ENCODE measurements at places on chromosomes 1 and 21.

- DNase-seq: no peak
These were observed 246.1 kb downstream of the FMN2 start for GRCh38 chr1:240337781-240338180.

DNA sequence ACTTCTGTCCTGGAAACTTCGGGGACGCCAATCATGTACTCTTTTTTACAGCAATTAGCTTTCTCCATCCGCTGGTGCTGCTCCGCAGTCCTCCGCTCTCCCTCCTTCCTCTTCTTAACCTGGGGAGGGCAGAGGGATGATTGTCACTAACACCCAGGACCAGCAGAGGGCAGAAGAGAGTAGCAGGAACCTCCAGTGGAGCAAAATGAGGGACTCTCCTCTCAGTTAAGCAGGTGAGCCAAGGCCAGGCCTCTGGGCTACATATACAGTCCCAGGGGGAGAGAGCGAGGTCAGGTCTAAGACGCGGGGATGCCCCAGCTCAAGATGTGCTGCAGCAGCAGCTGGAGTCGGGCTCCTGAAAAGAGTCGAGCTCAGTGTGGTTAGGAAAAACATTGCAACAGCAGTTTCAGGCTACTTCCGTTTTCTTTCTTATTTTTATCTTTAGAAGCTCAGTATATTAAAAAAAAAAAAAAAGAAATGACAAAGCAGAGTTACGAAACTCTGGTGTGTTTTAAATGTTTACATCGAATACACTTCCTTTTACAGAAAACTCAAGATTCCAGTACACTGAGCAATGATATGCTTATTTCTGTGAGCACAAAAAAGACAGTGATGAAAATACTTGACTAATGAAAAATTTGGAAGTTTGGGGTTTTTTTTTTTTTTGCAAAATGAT, 25.7 kb upstream of the NLRP3 start:
- DNase-seq: peak; percentile 88

- DNase-seq: no peak
These were observed 19.8 kb upstream of the ABCD3 start for GRCh38 chr1:94398356-94398755.

DNA sequence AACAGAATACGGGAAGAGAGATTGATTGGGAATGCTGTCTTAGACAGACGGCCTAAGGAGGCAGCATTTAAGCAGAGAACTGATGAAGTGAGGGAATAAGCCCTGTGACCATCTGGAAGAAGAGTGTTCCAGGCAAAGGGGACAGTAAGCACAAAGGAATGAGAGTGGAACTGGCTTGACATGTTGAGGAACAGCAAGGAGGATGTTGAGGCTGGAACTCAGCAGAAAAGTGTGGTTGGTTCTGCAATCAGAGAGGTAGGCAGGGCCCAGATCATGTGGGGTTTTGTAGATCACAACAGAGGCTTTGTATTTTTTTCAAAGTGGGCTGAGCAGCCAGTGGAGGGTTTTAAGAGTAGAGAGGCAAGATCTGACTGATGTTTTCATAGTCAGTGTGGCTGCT, 157.4 kb downstream of the DNM3 start:
- DNase-seq: no peak

DNA sequence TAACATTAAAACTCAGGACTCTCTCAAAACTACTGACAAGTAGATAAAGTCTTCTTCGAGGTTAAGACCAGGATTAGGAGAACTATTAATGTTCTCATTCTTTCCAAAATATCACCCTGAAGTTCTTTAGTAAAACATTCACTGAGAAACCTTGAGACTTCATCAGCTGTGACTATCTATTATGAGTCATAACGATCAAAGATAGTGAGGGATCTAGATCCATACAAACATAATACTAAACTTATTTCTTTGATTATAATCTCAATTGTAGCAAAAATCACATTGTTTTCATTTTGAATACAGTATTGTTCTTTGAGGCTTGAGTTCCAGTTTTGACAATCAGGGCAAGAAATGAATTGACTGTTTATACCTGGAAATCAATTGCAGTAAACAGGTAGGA, 11.1 kb downstream of the PYHIN1 start:
- DNase-seq: no peak

- DNase-seq: no peak
These were observed 3.0 kb upstream of the LACTBL1 start for GRCh38 chr1:22975694-22976093.

- no peak for DNase-seq
These were observed 10.1 kb upstream of the EXO1 start for GRCh38 chr1:241837901-241838300.

DNA sequence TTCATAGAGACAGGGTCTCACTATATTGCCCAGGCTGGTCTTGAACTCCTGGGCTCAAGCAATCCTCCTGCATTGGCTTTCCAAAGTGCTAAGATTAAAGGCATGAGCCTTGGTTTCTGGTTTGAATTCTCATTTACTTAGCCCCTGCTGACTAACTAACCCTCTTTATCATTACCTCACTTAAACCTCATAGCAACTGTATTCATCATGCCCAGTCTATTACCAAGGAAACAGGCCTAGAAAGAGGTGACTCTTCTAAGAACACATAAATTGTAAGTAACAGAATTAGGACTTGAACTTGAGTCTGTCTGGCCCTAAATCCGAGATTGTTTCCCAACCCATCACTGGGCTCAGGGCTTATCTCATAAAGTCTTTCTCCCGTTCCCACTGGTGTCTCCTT, 44.2 kb downstream of the TMEM53 start:
- DNase-seq: no peak

GRCh38 chr21:41740604-41741252, 26.1 kb downstream of the RIPK4 start:
- DNase-seq: no peak

- no peak for DNase-seq
These were observed 19.0 kb upstream of the PRELP start for GRCh38 chr1:203456577-203456976.

- no peak for DNase-seq
These were observed 75.3 kb downstream of the HLX start for GRCh38 chr1:220954321-220955075.

GRCh38 chr1:198734323-198735008, 95.6 kb downstream of the PTPRC start:
- DNase-seq: no peak

DNA sequence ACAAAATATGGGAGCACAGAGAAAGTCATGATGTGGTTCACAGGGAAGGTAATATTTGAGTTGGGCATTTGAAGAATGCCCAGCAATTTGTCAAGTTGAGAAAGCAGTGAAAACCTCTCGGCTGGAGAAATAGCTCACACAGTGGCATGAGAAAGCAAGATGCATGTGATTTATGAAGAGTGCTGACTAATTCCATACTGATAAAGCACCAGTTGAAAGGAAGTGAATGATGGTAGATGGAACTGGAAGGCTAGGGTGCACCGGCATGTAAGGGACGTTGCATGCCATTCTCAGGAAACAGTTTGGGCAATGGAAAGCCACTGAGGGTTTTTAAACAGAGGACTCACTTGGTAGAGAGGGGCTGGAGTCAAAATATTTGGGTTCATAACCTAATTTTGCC, 53.5 kb upstream of the MTF2 start:
- DNase-seq: no peak

- no peak for DNase-seq
These were observed 9.8 kb downstream of the CACYBP start for GRCh38 chr1:175009532-175009931.

- DNase-seq: no peak
These were observed 265.6 kb downstream of the PBX1 start for GRCh38 chr1:164824542-164824941.

- no peak for DNase-seq
These were observed 38.7 kb upstream of the IPO9 start for GRCh38 chr1:201790261-201790660.

GRCh38 chr1:116956378-116956777, 45.2 kb upstream of the CD101 start:
- no peak for DNase-seq

DNA sequence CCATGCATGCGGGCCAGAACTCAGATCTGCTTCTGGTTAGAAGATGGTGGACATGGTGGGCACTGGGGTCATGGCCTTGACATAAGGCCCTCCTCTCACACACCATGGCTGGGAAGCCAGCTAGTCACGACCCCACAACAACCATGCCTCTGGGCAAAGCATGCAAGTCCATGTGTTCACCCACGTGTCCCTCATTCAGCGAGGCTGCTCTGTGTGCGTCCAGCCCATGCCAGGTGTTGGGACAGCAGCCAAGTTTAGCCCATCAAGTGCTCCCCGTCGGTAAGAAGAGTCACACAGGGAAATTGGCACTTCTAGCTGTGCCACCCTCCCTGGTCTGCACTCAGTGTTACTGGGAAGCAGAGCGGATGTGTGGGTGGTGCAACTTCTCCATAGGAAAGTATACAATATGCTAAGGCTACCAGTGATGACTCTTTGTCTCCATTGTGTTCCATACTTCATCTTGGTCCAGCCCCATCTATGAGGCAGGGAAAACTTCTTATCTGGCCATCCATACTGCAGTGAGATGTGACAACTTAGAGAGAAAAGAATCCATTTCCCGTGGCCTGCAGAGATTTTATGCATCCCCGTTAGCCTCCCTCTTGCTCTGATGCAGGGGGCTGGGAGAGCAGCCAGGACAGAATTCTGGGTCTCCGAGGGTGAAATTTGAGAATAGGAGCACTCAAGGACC, 198.0 kb downstream of the GRIK3 start:
- no peak for DNase-seq

GRCh38 chr1:89598450-89599331, 34.2 kb upstream of the LRRC8C start:
- DNase-seq: no peak

All from activated CD4-positive, alpha-beta T cell treated with anti-CD3 and anti-CD28 coated beads for 4 hours (primary cell).